ENCODE measurements at places on chromosomes 7 and 10.

DNA sequence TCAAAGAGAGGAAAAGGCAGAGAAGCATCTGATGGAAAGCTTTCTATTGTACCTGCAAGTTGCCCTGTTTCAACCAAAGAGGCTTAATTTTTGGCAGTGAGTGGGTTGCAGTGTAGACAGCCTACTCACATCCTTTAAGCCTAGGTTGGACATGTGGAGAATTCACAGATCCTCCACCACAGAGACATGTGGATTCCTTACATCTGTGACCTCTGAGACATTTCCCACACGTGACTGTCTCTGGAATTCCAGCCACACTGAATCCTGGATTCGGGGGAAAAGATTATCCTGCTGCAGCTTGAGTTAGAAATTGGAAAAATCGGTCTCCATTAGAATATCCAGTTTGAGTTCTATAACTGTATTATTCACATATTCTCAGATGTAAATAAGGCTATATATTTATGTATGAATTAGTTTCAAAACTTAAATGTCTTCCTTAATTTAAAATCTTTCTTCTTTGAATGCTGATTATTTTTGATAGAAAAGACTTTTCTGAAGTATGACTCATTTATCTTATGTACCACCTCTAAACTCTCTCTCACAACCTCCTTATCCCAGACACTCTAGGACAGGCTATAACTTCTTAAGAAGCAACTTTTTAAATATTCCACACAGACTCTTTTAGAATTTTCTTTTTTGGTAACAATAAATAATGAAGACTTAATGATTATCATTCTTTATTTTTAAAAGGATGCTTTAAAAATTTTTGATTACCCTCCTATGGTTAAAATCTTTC, 123.3 kb downstream of the TWIST1 start:
- DNase-seq, result no peak

GRCh38 chr10:76070916-76071315, 639.5 kb downstream of the LRMDA start:
- DNase-seq, result no peak

DNA sequence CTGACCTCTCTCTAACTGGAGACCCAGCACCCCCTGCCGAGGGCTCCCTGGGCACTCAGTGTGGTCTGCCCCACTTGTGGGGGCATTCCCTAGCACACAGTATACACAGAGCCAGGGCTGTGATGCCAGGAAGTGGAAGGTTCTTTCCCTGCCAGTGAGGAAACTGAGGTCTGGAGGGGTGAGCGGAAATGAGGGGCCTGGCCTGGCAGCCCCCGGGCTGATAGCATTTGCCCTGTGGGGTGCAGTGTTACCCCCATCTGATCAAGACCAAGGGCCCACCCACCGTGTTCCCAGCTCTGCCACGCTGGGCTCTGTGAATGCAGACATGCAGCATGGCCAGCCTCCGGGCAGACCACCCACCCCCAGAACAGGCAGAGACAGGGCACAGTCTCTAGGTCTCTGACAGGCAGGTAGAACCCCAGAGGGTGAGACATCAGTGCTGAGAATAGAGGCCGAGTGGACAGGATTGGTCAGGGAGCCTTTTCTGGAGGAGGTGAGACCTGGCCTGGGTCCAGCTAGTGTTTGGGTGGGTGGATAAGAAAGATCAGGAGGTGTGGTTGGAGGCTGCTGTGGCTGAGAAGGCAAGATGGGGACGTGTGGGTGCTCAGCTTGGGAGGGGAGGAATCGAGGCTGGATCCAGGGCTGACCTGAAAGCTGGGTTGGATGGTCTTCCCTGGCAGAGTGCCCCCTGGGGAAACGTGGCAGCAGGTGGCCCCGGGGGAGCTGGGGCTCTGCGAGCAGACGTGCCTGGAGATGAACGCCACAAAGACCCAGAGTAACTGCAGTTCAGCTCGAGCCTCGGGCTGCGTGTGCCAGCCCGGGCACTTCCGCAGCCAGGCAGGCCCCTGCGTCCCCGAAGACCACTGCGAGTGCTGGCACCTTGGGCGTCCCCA, 10.8 kb upstream of the ZNF862 start:
- DNase-seq, result no peak

GRCh38 chr10:61992671-61993668, 91.5 kb downstream of the ARID5B start:
- DNase-seq, result peak; percentile 89

- no peak for DNase-seq
These were observed 76.5 kb downstream of the AUTS2 start for GRCh38 chr7:69674701-69675182.

GRCh38 chr10:49761789-49762565, at the start of gene OGDHL:
TSS of gene OGDHL (minus strand) at chr10:49762323. CDS start at chr10:49758592, 3,731 bp downstream.
- DNase-seq, result peak; percentile 14

DNA sequence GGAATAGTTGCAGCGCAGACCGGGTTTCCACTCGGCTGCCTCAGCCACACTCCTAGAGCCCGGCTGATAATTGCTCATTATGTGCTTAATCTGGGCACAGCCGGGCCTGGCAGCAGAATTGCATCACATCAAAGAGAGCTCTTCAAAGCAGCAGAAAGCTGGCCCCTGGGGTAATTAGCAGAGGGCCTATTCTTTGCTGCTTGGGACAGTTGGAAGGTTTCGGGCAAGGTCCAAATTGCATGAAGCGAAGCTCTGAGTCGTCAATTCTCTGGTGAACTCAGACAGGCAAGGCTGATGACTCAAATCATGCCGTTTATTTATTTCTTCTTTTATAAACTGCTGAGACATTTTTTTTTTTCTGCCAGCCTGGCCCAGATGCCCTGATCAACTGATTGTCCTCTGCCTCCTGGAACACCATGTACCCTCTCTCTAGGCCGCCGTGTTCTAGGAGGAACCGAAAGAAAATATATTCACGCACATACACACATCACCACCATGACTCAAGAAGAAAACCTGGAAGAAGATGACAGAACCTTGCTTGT, 242.2 kb downstream of the RAB11FIP2 start:
- no peak for DNase-seq

- DNase-seq, result no peak
These were observed 128.7 kb downstream of the SH3PXD2A start for GRCh38 chr10:103726637-103727036.

DNA sequence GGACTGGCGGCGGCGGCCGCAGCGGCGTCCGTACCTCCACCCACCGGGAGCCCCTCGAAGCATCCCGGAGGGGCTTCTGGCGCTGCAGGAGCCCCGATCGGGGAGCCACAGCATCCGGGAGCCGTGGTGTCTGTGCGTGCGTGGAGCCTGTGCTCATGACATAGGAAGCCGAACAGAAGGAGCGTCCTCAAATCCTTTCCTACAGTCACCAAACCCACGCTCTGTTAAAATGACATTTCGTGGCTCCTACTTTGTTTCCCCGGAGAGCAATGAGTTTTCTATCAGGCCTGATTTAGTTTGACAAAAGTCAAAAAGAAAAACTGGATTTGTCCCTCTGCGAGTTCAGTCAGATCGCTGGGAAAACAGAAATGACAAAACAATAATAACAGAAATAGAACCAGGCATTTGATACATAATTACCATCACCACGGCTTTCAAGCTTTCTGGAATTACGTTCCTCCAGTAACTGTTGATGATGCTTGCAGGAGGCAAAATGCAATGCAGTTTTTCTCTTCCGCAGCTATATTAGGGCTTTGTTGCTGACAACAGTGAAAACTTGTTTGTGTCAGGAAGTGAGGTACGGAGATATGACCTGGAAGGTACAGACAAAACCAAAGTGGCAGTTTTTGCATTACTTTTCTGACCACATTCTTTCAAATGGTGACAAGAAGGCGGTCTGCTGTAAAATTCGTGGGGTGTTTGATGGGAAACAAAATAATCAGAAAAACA, 219.3 kb upstream of the MKLN1 start:
- peak; percentile 89 for DNase-seq

DNA sequence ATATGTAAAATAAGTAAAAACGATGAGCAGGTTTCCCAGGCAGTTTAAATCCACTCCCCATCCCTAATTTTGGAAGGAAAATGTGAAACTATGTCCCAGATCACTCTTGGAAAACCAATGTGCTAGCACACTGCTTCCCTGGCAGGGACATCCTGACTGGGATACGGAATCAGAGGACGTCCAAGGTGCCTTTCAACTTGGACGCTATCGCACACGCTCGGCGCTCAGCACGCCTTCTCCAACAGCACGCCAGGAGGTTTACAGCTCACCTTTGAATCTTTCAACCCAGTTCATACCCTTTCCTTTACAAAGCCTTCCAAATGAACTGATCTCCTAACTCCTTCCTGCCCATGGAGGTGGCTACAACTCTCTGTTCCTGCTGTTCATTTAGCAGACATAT, 47.1 kb downstream of the BEND7 start:
- DNase-seq, result no peak

DNA sequence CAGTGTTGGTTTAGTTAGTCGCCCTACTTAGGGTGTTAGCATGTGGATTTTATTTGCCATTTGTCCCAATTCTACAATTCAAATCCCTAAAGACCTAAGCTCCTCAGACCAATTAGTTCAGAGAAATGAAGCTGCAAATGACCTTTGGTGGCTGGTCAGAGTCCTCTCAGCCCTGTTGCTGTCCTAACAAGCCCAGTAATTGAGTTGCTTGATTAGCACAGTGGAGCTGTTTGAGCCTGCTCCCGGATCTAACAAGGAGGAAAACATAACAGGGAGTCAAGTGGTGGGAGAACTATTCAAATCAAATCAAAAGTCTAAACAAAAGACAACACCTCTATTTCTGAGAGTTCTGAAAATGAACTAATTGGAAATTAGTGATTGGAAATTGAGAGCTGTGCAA, 22.1 kb downstream of the ZDHHC6 start:
- no peak for DNase-seq

DNA sequence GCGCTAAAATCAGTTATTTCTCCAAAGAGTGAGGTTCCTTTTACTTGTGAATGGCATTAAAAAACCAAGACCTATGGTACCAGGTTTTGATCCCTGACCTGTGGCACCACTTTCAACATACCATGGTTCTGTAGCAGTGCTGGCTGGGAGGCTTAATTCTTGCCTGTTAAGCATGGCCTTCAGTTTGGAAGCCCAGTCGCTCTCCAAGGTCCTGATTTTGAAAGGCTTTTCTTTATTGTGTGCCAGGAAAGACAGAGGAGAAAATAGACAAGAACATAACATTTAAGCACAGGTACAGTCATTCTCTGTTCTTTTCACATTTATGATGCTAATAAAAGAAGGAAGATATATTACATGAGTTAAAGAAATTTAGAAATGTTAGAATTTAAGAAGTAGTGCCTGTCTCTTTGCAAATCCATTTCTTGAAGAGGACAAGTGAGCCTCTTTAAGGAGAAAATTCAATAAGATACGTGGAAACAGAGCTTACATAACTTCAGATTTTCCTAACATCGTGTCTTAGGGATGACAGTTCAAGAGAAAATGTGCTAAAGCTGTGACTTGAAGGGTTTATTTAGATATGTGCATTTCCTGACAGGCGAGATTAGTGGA, 357.6 kb downstream of the DPP6 start:
- no peak for DNase-seq

- no peak for DNase-seq
These were observed 296.7 kb upstream of the AKR1E2 start for GRCh38 chr10:4529266-4529665.

DNA sequence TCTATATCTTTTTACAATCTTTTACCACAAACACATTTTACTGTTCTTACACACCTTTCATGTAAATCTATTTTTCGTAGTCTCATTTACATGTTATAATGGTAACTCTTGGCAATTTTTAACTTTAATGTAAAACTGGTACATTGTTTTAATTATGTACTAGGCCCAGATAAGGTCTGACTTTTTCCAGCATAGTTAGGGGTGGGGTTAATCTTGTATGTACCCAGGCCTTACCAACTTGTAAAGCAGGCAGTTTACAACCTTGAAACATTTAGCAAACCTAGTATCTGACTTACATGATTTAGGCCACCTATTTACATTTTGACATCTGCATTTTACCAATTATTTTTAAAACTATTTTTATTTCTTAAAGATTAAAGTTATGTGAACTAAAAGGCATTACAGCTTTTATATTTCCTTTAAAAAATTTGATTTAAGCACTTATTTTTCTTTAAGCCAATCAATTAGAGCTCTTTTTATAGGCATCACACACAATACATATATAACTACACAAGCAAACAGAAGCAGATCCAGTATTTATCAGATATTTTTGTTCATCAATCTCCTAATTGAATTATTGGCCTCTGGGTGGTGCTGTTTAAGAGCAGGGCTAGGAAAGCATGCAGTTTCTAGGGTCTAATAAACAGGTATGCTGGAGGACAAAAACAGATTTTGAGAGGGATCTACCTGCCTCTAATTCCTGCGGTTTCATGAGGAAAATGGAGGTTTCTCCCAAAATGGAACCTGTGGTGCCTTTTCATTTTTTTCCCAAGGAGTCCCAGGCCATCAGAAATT, 19.7 kb upstream of the CROT start:
- no peak for DNase-seq

All from CD4-positive, alpha-beta T cell treated with Interleukin-10 for 1 hour (primary cell).